ENCODE measurements at places on chromosomes 1 and 21.

DNA sequence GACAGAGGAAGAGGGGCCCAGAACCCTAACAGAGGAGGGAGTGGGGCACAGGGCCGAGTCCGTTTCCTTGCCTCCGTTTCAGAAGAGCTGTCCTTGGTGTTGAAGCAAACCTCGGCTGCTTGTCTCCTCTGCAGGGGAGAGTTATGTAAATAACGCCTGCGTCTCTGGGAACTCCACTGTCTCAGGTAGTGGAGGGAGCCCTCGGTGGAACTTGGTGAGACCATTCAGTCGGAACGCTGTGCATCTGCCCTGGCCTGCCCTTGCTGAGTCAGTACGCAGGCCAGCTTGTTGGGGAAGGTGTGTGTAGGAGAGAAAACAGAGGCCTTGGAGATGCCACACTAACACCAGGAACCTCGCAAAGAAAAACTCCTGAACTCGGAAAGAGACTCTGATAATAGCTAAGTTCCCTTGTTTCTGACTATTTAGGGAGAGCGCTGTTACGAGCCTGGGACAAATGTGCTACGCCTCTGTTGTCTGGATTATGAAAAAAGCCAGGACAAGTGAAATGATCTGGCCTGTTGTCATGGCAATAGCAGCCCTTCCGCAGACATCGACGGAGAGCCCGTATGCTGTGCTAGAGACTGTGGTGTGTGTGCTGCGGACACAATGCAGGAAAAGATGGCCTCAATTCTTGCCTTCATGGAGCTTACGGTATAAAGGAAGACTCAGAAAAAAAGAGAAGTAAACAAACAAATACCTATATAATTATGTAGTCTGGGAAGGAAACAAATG is 94.6 kb upstream of the AKT3 start:
- DNase-seq: peak; percentile 37

DNA sequence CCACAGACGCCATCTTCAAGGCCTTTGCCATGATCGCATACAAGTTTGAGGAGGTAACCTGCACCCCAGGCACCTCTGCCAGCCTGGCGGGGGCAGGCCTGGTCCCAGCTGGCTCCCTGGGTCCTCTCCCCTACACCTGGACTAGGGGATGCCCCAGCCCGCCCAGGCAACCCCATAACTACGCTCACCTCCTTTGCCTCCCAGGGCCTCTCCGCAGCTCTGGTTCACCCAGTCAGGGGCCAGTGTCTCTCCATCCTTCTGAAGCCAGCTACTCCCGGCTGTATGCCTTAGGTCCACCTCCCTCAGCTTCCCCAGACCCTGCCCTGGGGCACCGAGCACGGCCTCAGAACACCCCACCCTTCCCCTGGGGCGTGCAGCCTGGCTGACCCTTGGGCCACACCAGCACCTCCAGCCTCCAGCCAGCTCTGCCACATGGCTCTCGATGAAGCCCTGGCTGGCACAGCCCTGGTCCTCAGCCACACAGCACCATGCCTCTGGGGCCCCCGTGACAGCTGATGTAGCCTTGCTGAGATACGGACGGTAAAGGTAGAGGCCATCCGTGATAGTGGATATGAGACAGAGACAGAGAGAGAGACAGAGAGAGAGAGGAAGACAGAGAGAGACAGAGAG is 80.4 kb upstream of the COL6A1 start:
- DNase-seq: no peak

- peak; percentile 7 for DNase-seq
These were observed 21.7 kb downstream of the LRRC8B start for GRCh38 chr1:89546082-89546889.

- no peak for DNase-seq
These were observed 1.7 kb upstream of the LCE7A start for GRCh38 chr1:152858062-152858461.

DNA sequence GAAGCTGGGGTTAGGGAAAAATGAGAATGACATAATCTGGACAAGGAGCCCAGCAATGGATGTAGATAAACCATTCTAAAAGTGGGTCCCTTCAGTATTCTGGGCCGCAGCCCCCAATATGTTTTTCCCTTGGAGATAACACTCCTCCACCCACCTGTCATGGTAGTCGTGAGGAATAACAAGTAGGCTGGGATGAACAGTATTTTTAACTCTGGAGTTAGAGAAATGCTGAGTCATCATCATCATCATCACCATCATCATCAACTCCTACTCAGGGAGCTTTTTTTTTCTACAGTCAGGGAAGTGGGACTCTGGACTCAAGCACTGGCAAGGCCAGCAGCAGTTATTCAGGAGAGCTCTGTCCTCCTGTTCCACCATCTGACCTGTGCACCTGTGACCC is 12.8 kb downstream of the CADM3 start:
- no peak for DNase-seq

GRCh38 chr1:220272841-220273090 is 513 bp upstream of the RAB3GAP2 start:
- no peak for DNase-seq

GRCh38 chr1:1619917-1620361 is 4.6 kb downstream of the MIB2 start:
- no peak for DNase-seq

DNA sequence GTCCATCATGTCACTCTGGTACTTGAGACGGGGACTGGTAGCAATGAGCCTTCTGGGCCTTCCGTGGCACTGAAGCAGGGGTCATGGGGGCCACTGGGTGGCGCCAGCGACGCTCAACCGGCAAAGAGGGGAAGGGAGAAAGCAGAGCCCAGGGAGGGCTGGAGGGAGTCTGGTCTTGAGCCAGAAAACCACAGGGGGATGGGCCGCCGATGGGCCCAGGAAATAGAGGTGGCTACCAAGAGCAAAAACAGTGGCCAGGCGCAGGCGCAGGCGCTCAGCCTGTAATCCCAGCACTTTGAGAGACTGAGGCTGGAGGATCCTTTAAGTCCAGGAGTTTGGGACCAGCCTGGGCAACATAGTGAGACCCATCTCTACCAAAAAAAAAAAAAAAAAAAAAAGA is 21.8 kb downstream of the EXOC8 start:
- no peak for DNase-seq
